ENCODE measurements at places on chromosomes 7 and 10.

- DNase-seq, result no peak
Measured at GRCh38 chr7:29341156-29341555, 146.6 kb downstream of the CHN2 start.

GRCh38 chr10:31242902-31243301 is 76.1 kb upstream of the ZEB1 start:
- no peak for DNase-seq

GRCh38 chr7:95549818-95550529 is 46.3 kb downstream of the PDK4 start:
- DNase-seq, result no peak

DNA sequence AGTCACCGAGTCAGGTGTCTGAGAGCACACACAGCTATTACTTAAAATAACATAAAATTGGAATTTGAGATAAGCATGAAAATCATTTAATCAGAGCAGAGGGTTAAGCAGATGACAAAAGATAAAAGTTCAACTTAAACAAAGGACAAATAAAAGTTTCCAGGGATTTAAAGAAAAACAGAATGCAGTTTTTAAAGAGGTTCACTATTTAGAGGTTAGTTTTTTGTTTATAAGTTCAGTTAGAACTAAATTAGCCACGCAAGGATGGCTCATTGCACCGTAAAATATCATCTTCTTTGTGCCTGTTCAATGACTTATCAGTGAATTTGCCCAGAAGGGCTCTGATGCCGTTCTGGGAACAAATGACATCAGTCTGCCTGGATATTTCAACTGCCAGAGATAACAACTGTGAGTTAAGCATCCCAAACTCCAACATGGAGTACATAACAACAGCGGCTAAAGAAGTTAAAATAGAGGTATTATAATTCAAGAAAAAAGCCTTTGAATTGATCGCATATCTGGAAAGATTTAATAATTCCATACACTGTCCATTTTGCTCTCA is 107.8 kb downstream of the ANK3 start:
- DNase-seq, result no peak

GRCh38 chr7:48426966-48427555 is 255.8 kb downstream of the ABCA13 start:
- no peak for DNase-seq
